ENCODE measurements at places on chromosomes 5 and 9.

DNA sequence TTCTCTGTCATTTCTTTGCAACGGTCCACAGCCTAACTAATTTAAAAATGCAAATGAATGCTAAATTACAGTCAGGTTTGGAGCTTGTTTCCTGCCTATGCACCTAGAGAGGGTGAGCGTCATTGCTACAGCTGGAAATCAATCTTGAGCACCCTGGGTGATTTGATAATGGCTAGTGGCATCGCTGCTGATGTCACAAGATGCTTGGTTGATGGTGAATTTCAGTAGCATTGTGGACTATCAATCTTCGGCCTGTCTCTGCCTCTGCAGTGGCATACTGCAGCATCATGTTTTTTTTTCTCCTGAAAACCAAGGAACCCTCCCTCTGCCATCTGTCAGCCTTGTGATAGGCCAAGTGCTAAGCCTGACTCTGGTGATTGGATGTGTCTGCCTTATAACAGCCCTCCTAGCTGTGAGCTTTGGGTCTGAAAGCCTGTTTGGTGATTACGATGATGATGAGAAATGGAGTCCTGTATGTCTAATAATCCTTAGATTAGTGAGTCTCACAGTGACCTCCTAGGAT is 75.3 kb downstream of the NMUR2 start:
- DNase-seq = no peak

GRCh38 chr9:127580366-127580765 is 31.7 kb upstream of the STXBP1 start:
- no peak for DNase-seq

DNA sequence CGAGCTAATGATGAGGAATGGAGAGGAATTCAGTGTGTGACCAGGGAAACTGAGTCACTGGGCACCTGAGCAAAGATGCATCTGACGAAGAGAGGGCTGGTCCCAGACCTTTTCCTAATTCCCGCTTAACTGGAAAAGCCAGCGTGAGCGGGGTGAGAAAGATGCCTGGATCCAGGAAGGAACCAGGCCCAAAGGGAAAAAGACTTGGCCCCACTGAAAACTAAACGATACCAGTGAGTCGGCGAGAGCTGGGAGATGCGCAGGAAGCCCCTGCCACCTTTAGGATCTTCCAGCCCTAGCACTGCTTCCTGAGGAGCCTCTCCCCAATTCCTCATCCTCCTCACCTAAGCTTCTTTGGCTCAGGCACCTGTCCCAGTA is 499 bp upstream of the FCHSD1 start:
- no peak for DNase-seq

DNA sequence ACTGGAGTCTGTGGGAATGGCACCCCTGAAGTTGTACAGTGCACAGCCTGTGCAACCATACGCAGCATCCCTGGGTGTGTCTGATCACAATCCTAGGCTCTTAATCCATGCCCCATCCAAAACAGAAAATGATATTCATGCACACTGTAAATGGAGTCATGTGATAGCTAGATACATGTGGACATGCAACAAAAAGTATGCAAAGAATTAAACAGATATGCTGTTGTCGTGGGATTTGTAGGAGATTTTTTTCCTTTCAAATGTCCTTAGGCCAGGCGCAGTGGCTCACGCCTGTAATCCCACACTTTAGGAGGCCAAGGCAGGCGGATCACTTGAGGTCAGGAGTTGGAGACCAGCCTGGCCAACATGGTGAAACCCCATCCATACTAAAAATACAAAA is 36.1 kb downstream of the PRRX2 start:
- DNase-seq = no peak

- DNase-seq = no peak
Measured at GRCh38 chr9:87751868-87752267, 25.9 kb downstream of the CTSL start.

- DNase-seq = no peak
Measured at GRCh38 chr5:174320051-174320450, 274.5 kb downstream of the NSG2 start.

DNA sequence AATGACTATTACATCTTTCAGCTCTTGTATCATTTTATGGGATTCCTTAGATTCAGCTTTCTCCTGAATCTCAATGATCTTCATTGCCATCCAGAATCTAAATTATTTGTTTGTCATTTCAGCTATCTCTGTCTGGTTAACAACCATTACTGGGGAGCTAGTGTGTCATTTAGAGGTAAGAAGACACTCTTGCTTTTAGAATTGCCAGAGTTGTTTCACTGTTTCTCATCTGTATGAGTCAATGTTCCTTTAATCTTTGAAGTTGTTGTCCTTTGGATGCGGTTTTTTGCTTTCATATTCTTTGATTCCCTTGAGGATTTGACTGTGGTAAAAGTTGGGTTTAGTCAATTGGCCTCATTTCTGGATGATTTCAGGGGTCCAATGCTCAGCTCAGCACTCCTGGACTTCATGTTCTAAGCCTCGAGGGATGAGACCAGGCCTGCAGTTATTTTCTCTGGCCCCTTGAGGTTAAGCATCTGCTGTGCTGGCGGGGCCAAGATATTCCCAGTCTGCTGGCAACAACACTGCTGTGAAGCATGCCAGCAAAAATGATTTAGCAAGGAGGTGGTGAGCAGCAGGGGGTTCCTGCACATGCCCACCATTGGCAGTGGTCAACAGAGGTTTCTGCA is 102.4 kb upstream of the PCSK5 start:
- DNase-seq = no peak

GRCh38 chr9:17536027-17536426 is 42.8 kb upstream of the SH3GL2 start:
- no peak for DNase-seq

DNA sequence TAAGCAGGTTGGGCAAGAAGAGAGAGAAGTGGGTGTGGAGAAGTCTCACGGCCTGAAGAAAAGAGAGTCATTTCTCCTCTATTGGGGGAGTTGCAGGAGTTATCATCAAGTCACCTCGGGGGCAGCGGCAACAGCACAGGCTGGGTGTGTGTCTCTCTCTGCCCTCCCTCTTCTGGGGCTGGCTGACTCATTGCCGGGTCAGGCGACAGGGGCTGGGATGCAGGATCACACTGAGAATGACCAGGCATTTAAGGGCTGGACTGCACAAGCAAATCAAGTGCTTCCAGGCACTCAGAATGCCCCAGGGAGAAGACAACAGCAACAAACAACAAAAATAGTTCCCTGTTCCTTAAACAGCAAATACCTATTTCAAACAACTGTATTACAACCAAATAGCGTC is 6.3 kb upstream of the EQTN start:
- no peak for DNase-seq

DNA sequence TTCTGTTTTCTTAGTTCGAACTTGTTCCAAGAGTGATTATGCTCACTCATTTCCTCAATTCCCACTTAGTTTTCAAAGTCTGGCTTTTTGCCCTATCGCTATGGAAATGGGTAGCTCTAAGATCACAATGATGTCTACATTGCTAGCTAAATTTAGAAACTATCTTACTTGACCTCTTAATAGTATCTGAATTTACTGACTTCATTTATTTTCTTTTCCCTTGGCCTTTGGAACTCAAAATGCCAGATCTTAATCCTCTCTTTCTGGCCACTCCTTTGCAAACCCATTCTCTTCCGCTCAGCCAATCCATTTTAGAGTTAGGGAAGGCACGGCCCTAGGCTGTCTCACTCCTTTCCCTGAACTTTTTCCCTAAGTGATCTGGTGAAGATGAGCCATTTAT is 137.0 kb downstream of the FER start:
- DNase-seq = no peak

DNA sequence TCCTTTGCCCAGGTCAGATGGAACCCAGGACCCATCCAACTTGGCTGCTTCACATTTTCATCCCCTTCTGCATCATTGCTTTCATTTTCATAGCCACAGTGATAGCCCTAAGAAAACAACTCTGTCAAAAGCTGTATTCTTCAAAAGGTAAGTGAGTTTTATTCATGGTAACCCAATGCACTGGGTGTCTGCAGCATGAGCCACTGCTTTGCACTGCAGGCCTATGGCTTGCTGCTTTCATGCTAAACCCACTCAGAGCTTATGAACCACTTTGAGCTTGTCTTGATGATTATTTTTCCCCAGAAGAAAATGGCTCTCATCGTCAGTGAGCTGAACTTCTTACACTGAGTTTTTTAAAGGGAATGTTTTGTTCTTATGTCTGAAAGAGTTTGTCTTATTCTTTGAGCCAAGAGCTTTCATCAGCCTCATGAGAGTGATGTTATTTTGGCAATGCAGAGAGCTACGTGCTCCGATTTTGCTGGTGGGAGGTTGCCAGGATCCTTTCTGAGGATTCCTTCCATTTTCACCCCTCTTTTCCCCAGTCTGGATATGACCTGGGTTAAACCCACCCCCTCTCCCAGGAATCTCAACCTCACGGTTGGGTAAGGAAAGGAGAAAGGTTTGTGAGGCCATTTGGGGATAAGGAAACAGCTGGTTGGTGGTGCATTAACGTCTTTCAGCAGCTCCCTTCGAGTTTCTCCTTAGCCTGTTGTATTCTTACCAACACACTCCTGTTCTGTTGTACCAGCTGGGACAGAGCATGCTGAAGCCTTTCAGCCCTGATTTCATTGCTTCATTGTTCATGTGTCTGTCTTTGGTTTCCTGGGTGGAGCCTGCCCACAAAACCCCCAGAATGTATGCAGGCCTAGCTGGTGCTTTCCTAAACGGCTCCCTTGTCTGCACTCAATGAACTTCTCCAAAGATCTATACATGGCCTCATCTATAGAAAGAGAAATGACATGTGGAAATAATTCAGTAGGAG is 47.6 kb downstream of the PDCD1LG2 start:
- DNase-seq = peak; percentile 19

DNA sequence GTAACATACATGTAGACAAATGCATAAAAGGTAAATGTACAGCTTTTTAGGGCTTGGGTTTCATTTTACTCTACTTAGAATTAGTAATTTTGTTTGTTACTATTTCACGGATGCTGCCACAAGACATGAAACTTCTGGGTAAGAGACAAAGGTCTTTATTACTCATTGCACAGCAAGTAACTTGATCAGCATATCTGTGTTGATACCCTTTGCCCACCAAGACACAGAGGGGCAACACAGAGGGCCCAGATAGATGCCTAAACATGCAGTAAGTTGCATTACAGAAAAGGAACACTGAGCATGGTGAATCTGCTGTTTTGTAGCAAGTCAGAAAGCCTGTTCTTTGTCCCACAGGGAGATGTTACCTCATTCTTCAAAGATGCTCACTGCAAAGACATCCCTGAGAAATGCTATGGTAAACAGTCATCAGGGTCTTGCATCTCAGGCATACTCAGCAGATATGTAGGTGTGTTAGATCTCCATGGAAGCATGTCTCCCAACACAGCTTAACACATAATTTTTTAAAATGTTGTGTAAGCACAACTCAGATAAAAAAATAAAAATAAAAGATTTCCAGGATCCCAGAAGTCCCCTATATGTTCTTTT is 10.3 kb downstream of the ITGA2 start:
- no peak for DNase-seq

DNA sequence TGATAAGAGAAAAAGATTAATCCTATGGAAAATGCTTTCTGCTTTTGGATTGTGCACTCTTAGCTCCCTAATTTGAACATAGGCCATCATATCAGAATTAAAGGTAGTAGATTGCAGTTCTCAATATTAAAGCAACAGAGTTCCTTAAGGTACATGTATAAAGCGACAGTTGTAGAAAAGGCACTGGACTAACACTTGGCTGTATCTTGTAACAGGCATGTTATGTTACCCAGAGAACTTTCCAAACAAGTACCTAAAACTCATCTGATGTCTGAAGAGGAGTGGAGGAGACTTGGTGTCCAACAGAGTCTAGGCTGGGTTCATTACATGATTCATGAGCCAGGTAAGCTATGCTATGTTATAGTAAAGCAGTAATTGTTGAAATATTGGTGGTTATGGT is 3.3 kb upstream of the SECISBP2 start:
- no peak for DNase-seq

GRCh38 chr9:137843355-137843754 is 34.2 kb upstream of the CACNA1B start:
- no peak for DNase-seq

DNA sequence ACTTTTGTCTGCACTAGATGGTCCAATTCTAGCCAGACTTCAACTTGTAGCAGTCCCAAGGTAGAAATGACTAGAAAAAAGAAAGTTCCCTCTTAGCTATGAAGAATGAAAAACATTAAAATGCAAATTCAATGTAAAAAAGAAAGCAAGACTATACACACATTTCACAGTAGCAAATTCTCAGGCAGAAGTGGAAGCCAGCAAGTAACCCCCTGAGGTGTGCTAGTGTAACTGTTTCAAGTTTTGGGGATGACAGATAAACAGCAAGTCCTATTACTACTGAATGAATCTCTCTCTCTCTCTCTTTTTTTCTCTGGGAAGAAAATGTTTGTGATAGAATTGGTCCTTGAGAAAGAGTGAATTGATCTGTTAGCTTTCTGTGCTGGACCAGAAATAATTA is 185.6 kb downstream of the EFNA5 start:
- no peak for DNase-seq

DNA sequence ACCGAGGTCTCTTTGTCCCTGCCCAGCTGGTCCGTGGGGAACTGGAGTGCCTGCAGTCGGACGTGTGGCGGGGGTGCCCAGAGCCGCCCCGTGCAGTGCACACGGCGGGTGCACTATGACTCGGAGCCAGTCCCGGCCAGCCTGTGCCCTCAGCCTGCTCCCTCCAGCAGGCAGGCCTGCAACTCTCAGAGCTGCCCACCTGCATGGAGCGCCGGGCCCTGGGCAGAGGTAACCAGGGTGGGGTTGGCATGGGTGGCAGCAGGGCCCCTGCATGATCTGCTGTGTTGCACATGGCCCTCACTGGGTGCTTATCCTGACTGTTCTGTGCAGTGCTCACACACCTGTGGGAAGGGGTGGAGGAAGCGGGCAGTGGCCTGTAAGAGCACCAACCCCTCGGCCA is 119.2 kb upstream of the ICE1 start:
- no peak for DNase-seq

GRCh38 chr9:130327781-130328348 is 62.3 kb downstream of the HMCN2 start:
- DNase-seq = no peak

GRCh38 chr5:55222985-55223811 is 3.9 kb downstream of the MCIDAS start:
- no peak for DNase-seq

DNA sequence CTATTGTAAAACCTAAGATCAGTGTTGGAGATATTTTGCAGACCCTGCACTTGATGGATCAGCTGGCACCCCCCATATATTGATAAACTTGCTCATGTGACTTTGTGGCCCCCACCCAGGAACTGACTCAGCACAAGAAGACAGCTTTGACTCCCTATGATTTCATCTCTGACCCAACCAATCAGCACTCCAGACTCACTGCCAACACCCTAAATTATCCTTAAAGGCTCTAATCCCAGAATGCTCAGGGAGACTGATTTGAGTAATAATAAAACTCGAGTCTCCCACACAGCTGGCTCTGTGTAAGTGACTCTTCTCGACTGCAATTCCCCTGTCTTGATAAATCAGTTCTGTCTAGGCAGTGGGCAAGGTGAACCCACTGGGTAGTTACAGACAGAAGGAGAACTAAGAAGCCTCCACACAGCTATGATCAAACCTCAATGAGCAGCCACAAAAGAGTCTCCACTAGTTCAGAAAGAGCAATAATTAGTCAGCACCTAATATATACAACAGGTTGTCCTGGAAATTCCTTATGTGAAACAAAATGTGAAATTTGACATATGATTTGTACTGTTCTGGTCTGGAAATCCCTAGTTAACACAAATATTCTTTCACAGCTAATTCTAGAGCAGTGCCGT is 52.2 kb downstream of the ACTL7B start:
- no peak for DNase-seq

- peak; percentile 86 for DNase-seq
Measured at GRCh38 chr5:154397652-154398406, 48.0 kb upstream of the SAP30L start.

All from mucosa of descending colon (tissue), 3 donors.